ENCODE measurements at places on chromosomes 1 and 21.

DNA sequence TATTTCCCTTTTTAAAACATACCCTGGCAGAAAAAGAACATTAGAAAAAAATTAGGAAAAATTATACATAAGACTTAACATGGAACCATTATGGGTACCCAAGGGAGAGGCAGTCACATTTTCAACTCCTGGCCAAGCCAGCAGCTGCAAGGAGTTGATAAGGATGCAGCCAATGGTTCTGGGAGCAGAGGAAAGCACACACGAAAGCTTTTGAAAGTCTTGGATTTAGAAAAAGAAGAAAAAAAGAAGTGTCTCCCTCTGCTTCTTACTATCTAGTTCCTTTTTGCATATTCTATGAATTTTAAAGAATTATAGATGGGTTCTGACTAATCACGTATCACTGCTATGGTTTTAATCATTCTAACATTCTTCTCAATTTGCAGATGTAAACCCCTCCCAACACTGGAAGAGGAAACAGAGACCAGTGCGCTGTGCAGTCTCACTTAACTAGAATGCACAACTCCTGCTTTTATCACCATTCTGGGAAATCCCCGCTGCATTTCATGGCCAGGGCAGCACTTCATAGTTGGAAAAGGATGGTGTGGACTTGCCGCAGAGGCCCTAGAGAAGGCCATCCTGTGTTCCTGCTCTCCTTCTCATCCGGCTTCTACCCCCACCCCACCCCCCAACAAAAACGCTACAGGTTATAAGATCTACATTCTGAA lies 2.7 kb upstream of the CD58 start:
- DNase-seq = no peak

- no peak for DNase-seq
Measured at GRCh38 chr1:24362982-24363614, 43.9 kb downstream of the GRHL3 start.

GRCh38 chr1:167650269-167651160 lies 20.5 kb downstream of the RCSD1 start:
- DNase-seq = no peak

GRCh38 chr1:236685205-236685916 lies 938 bp upstream of the ACTN2 start:
- DNase-seq = no peak

Measured in CD4-positive, CD25-positive, alpha-beta regulatory T cell (primary cell).